ENCODE measurements at places on chromosomes 11 and 22.

DNA sequence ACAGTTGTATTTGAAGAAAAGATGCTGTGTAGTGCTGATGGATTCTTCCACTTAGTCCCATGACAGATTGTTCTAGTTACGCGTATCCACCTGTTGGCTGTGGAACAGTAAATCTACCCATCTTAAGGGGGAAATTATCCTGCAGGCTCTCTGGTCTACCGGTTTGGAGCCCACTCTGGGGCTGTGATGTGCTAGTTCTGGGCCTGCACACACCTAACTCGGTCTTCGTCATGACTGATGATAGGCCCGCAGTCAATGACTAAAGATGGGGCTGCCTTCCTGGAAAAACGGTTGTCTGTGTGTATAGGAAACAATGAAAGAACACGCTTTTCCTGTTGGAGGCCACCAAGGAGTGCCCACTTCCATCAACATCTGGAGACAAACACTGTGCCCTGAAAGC, 6.2 kb upstream of the RBM4B start:
- DNase-seq, result no peak

DNA sequence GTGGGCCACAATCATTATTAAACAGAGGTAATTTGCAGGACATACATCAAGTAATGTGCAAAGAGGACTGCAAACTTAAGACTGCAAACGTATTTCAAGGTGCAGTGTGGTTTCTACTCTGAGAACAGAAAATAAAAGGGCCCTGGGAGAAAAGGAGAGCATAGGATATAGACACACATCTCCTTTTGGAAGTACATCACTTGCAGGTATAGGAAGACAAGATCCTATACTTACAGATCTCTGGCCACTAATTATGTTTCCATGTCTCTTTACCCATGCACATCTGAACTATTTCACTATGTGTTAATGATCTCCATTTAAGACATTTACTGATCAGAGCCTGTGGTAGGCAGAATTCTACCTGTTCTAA, 47.7 kb downstream of the PIWIL3 start:
- no peak for DNase-seq

- no peak for DNase-seq
These were observed 2.6 kb upstream of the CNIH2 start for GRCh38 chr11:66275396-66275795.

DNA sequence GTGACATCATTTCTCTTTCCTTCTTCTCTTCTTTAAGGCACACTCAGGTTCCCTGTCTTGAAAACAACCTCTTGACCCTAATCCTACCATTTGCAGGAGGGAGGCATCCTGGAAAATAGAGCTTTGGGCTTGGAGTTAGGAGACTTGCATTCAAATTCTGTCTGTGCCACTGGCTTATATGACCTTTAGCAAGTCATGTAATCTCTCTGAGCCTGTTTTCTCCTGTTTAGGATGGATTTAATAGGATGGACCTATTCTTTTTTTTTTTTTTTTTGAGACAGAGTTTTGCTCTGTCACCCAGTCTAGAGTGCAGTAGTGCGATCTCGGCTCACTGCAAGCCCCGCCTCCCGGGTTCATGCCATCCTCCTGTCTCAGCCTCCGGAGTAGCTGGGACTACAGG, 25.1 kb upstream of the CCDC134 start:
- DNase-seq, result no peak

DNA sequence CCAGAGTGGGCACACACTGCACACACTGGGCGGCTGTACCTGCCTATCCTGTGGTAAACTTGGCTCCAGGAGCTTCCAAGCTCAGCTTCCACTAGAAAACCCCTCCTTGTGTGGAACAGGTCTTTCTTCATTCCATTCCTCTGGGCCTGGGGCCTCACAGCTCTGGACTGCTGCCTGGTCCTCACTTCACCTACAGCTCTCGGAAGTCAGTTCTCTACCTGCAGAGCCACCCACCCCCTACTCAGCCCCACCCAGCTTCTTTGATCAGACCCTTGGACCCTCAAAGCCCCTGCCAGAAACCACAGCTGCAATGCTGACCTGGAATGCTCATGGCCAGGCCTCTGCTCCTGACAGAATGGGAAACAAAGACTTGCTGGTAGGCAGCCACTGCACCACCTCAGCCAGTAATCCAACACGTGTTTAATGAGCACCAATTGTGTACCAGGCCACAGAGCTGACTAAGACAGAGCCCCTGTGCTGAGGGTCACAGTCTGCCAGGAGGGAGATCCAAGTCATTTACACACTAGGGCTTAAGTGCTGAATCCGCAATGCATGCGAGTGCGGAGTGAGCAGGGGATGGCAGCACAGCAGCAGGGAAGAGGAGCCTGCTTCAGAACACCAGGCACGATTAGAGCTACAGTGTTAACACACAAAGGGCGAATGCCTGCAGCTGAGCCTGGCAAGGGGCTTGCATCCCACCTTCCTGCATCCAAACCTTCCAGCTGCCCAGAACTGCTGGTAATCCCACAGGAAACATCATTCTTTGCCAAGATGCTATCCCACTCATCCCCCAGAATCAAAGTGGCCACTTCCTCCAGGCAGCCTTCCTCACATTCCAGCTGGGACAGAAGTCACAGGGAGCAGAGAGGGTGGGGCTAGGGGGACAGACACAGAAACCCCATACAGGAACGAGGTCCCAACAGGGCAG, 4.6 kb downstream of the GNB1L start:
- no peak for DNase-seq

DNA sequence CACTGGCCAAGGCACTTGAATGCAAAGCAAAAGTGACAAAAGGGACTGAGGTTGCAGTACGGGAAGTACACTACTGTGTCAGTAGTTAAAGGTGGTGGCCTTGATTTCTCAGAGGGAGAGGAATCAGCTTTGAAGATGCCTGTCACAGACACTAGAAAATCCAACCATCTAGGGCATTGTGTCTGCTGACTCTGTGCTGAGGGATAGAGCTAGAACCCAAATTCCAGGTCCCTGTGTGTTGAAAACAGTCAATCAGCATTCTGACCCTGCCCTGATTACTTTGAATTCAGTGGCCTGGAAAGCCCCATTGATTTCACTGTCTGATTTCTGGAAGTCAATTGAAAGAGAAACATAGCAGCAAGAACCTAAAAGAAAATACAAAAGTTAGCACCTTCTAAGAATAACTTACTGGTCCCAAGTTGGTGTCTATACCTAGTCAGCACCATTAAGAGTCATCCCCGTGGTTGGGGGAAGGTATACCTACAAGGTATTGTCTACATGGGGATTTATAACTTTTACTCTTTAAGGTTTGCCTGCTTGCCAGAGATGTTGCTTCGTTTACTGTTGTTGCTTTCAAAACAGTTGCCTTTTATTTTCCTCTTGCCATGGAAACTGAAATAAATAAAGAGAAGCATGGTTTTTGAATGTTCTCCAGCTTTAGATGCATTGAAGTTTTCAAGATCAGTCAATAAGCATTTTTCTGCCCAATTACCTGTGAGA, 97.3 kb downstream of the PDHX start:
- no peak for DNase-seq

DNA sequence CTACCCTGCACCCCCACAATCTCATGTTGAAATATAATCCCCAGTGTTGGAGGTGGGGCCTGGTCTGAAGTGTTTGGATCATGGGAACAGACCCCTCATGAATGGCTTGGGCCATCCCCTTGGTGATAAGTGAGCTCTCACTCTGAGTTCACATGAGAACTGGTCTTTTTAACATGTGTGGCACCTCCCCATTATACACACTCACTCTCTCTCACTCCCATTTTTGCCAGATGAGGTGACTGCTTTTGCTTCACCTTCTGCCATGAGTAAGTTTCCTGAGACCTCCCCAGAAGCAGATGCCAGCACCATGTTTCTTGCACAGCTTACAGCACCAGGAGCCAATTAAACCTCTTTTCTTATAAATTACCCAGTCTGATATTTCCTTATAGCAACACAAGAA, 32.1 kb upstream of the DRD2 start:
- DNase-seq, result no peak

Measured in stimulated activated CD8-positive, alpha-beta memory T cell treated with anti-CD3 and anti-CD28 coated beads, Interleukin-2, amount 100 ng/mL, for 48 hours (primary cell).